ENCODE measurements at places on chromosomes 1 and 21.
A peak's percentile ranks its signal among the peaks of the same experiment; 100 is the strongest.

DNA sequence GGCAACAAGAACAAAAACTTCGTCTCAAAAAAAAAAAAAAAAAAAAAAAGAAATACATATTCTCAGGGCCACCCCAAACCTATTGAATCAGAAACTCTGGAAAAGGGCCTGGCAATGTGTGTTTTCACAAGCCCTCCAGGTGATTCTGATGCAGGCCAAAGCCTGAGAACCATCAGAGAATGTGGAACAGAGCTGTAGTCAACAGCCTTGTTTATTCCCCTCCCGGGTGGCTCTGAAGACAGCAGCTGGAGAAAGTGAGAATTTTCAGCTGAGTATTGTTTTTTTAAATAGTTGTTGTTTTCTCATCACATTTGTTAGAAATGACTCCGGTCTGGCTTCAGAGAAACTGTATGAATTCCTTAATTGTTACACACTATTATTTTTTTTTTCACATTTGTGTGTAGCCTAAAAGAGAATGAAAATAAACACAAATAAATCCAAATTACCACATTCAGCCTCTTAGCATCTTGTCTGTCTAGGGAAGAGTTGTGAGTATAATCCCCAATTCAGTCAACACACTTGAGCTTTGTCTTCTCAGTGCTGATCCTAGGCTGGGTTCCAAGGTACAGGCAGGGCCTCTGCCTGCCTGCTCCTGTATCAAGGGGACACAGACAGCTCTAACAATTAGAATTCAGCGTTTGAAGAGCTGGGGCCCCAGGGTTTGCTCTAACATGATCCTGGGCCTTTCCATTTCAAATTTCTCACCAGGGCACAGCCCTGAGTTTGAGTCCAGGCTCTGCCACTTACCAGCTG is 6.6 kb upstream of the AZIN2 start:
- DNase-seq, result no peak

DNA sequence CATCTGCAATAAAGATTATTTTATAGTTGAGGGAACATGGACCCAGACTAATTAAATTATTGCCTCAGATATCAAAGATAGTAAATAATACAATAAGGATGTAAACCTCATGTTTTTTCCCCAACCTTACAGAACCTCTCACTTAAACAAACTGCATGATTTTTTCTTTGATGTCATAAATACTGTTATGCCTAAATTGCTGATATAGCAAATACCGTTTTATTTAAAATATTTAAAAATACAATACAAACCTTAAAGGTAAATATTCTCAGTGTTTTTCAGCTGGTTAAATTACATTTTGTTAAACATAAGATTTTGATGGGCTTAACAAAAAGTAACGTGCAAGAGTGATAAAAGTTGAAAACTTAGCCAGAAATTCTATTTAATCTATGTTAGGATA is 24.4 kb upstream of the RGS2 start:
- no peak for DNase-seq

DNA sequence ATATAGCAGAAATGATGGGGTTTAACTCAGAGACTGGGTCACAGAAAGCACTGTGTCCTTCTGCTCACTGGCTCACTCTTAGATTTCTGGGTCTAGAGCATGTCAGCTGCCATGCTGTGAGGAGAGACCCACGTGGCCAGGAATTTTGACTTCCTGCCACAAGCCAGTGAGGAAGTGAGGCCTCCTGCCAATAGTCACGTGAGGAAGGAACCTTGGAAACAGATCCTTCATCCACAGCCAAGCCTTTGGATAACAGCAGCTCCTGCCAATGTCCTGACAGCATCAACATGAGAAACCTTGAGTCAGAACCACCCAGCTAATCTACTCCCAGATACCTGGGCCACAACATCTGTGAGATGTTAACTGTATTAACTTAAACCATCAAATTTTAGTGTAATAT is 114.5 kb upstream of the PLPPR5 start:
- DNase-seq, result no peak

DNA sequence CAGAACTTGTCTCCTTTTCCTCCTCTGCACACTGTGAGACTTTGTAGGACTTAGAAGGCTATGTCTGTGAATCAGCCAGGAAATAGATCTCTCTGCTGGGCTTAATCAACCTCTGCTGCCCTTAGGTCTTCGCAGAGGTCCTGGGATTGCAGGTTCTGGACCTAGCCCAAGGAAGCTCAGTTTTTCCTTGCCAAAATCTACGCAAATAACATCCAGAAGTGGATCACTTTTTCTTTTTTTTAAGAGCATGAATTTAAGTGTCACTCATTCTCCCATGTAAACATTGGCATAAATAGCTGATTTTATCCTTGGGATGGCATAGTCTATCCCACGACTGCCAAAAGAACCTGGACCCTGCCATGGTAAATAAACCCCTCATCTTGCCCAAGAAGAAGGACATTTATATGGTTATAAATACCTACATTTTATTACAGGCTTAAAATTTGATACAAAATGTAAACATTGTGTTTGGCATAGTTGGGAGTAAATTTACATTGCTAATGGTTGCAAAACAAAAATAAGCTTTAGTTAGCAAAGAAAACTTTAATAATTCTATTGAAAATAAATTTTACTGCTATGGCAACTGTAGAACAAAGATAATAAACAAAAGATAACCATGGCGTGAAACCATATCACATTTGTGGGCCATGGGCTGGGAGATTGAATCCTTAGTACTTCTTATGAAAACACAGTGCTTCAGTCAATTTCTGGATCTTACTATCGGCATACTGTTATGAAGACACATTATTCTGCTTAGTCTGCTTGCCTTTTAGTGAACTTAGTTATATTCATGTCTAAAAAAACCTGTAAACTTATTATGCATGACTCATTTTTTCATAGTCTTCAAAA is 24.5 kb upstream of the DISC1 start:
- DNase-seq, result no peak

GRCh38 chr21:41207401-41208375 is 39.7 kb downstream of the BACE2 start:
- DNase-seq, result no peak

GRCh38 chr1:81213279-81213678 is 587.5 kb upstream of the ADGRL2 start:
- no peak for DNase-seq

DNA sequence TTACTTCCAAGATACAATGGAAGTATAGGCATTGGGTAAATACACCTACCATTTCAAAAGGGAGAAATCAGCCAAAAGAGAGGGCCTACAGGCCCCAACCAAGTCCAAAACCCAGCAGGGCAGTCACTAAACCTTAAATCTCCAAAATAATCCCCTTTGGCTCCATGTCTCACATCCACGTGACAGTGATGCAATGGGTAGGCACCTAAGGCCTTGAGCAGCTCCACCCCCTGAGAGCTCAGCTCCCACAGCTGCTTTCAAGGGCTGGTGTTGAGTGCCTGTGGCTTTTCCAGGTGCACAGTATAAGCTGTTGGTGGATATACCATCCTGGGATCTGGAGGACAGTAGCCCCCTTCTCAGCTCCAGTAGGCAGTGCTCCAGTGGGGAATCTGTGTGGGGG is 72.5 kb downstream of the UROD start:
- DNase-seq, result no peak

GRCh38 chr1:171251952-171252300 is 3.6 kb downstream of the FMO1 start:
- no peak for DNase-seq

GRCh38 chr1:162872981-162873380 is 12.0 kb upstream of the CCDC190 start:
- no peak for DNase-seq

GRCh38 chr1:113140588-113141446 is 67.8 kb downstream of the LRIG2 start:
- peak; percentile 58 for DNase-seq

DNA sequence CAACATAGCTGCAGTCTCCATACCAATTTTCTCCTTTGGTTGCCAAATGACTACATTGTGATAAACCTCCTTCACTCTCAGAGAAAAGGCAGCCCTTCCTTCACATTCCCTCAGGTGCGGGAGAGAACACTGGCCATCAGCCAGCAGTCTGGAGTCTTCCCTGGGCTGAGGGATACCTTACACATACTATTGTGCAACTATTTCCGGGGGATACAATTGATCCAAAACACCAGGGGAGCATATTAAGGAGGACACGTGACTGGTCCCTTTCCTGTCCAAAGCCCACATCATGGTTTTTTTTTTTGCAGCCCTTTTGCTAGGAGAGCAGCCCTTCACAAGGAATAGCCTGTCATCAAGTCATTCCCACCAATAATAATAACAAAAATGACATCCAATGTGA is 172.1 kb upstream of the ZRANB2 start:
- no peak for DNase-seq

DNA sequence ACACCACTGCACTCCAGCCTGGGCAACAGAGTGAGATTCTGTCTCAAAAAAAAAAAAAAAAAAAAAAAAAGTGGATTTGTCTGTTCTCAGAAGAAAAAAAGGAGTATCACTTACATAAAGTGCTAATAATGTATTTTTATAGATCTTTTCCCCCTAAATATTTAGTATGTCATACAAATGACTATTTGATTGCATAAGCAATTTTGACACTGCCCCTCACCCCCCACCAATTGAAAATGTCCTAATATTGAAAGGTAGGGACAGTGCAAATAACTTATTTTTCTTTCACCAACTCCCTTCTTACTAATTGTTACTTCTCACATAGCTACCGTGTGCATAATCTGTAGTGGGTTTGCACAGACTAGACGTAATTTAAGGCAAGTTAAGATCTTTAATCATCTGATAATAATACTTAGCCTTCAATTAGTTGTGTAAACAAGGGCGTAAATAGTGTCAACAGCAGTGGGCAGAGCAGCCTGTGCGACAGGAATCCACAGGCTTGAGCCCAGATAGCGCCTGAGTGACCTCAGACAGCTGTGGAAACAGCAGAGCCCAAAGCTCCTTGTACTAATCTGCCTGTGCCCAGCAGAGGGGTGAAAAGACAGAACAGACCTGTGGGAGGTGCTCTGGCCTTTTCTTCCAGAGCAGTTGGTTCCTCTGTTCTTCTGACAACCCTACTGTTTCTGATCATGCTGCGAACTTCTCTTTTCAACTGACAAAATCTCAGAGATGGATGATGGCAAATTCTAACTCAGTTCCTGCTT is 4.5 kb upstream of the IER5 start:
- DNase-seq, result peak; percentile 84

- no peak for DNase-seq
Measured at GRCh38 chr1:44621841-44622286, 52.4 kb downstream of the TMEM53 start.

DNA sequence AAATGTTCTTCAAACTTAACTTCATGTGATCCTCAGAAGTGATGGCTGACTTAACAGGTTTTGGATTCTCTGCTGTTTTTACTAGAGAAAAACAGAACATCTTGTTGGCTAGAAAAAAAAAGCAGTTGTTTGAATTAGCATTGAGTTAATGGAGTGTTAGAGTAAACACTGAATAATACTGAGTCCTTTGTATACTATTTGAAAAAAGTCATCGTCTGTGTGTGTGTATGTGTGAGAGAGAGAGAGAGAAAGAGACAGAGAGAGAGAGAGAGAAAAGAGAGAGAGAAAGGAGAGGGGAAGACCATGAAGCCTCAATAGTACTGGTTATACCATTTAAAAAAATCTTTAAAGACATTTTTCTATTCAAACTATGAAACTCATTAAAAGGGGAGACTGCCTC is 10.4 kb downstream of the ZNF697 start:
- DNase-seq, result no peak

- DNase-seq, result peak; percentile 84
Measured at GRCh38 chr1:205523891-205524793, 19.7 kb downstream of the CDK18 start.

GRCh38 chr1:81032973-81033425 is 767.7 kb upstream of the ADGRL2 start:
- no peak for DNase-seq

DNA sequence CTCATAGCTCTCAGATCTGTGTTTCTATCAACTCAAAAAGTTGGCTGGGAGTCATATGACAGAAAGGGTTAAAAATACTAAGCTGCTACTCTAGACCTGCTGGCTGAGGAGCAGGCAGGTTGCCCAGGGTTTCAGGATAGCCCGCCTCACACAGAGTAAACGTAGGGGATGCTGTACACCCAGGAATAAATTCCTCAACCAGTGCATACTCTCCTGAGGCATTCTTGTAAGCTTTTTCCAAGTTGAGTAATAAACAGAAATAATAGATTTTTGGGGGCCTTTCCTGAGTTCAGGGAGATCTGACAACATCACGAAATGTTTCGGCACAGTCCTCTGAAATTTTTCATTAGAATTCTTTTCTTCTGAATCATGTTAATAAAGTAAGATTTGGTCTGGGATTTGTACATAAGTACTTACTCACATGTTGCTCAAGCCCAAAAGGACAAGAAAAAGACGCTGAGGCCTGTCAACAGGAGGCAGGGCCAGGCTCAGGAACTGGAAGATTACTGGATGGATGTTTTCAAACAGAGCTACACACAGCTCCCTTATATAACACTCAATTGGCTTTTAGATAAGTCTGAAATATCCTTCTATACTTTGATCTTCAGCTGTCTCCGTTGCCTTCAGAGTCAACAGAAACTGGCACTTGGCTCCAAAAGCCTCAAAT is 41.0 kb downstream of the TGFBR3 start:
- DNase-seq, result no peak

DNA sequence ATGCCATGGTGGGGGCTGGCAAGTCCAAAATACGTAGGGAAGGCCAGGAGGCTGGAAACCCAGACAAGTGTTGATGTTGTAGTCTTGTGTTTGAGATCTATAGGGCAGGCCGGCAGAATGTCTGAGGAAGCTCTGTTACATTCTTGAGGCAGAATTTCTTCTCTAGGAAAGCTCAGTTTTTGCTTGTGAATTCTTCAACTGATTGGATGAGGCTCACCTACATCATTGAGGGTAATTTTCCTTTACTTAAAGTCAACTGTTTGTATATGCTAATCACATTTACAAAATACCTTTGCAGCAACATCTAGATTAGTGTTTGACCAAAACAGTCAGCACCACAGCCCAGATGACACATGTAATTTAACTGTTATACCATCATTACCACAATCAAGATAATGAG is 37.0 kb downstream of the PATJ start:
- DNase-seq, result no peak

DNA sequence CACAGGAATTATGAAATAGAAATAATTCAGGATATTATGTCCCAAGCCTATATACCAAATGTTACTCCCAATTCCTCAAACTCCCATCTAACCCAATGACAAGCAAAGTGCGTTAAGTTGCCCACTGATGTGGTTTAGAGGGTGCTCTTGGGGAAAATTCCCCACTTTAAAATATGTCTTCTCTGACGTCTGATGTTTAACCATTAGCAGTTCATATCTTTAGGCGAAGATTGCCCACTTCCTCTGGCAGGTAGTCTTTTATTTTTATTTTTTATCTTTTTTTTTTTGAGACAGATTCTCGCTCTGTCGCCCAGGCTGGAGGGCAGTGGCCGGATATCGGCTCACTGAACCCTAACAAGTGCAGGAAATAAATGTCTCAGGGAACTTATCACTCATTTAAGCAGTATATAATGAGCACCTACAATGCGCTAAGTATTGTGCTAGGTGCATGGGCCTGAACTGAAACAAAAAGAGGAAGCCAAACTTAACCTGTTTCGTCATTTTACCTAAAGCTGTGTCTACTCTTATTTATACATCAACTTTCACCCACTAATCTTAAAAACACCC is 1.3 kb upstream of the LYST start:
- peak; percentile 90 for DNase-seq

GRCh38 chr1:82795508-82796149 is 994.9 kb downstream of the ADGRL2 start:
- no peak for DNase-seq
